ENCODE measurements at places on chromosomes 5 and 9.

- peak; percentile 50 for DNase-seq
Measured at GRCh38 chr9:124254261-124254682, 3.5 kb upstream of the NEK6 start.

- no peak for DNase-seq
Measured at GRCh38 chr5:88827997-88828396, 55.0 kb downstream of the MEF2C start.

DNA sequence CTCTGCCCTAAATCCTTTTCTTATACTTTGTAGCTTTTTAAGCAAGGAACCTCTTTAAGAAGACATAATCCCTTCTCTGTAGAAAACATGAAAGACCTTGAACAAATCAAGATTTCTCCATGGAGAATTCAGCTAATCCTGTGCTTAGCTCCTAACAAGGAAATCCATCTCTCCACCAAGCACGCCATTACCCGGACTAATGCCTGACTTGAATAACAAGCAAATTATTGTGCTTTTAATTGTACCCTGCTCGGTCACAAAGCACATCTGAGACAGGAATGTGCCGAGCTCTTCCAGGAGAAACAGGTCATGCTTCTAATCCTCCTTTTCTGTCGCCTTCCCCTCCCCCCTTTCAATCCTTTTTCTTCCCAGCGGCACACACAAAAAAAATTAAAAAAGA, 141.3 kb downstream of the PSAT1 start:
- DNase-seq, result no peak

GRCh38 chr5:93924628-93925027, 183.2 kb upstream of the POU5F2 start:
- no peak for DNase-seq

DNA sequence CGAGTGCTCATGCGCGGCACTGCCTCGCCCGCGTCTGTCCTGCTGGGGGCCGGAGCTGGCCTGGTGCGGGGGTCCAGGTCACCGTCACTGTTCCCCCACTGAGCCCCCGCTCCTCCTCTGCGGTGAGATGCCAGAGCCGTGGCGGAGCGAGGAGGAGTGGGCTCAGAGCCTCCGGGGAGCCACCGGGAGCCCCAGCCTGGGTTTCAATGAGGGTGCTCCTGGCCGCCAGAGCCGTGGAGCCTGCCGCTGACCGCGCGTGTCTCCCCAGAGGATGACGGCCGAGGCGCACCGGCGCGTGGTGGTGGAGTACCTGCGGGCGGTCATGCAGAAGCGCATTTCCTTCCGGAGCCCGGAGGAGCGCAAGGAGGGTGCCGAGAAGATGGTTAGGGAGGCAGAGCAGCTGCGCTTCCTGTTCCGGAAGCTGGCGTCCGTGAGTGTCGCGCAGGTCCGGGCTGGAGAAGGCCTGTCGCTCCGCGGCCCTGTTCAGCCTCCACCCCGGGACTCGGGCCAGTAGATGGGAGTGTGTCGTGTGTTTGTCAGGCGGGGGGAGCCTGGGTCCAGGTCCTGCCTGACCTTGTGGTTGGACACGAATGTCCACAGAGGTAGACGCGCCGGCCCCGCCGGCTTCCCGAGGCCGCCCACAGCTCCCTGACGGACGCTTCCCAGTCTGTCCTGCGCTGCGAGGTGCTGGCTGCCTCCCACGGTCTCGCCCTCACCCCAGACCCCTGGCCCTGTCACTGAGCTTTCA, 22.0 kb downstream of the EXOC3 start:
- no peak for DNase-seq

- peak; percentile 16 for DNase-seq
Measured at GRCh38 chr9:35605351-35606137, 482 bp downstream of the TESK1 start.

DNA sequence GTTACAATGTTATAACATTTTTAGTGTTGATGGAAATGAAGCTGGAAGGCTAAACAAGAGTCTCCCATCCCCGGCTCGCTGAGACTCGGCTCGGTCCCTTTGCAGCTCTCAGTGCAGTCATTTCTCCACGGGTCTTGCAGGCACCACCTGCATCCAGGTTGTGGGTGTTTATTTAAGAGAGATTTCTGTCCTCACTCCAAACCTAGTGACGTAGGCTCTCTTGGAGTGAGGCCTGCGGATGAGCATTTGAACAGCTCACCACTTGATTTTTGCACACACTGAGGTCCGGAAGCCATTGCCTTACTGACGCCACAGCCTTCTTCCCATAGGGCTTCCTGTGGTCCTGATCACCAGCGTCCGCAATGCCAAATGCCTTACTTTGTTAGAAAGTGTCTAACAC, 197.7 kb upstream of the OTULINL start:
- DNase-seq, result no peak

DNA sequence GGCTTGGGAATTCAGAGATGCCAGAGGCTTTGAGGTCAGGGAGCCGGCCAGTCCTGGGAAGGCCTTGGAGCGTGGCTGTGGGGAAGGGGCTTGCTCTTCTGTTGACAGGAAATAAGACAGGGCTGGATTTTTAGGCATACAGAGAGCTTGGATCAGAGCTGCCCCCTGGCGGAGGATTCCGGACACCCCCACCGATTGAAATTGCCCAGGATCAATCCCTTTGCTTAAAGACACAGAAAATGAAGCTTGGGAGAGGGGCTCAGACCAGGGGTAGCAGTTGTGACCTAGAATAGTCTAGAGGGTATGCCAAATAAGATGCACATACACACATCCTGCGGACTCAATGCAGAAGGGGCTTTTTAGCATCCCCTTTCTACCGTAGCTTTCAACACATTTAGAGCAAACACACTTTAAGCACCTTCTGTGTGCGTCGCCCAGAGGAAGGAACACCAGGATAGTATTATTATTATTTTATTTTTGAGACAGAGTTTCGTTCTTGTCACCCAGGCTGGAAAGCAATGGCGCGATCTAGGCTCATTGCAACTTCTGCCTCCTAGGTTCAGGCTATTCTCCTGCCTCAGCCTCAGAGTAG, 1.7 kb upstream of the NTMT1 start:
- DNase-seq, result peak; percentile 66

GRCh38 chr5:31901807-31902530, 263.0 kb downstream of the PDZD2 start:
- no peak for DNase-seq

GRCh38 chr5:29983528-29984155, 1209.8 kb upstream of the CDH6 start:
- no peak for DNase-seq

DNA sequence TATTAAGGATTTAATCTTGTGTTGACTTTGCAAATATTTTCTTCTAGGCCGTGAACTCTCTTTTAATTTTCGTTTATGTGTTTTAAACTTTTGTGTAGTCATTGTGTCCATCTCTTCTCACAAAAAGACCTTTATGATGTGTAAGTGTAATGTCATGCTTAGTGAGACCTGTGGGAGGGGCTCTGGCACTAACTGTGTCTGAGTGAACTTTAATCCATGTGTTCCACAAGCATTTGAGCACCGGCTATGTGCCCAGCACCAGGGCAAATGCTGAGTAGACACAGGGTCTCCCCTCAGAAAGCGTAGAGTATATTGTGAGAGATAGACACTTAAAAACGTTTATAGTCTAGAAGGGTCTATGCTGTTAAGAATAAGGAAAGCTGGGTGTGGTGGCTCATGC, 272.6 kb upstream of the TUT7 start:
- DNase-seq, result no peak

DNA sequence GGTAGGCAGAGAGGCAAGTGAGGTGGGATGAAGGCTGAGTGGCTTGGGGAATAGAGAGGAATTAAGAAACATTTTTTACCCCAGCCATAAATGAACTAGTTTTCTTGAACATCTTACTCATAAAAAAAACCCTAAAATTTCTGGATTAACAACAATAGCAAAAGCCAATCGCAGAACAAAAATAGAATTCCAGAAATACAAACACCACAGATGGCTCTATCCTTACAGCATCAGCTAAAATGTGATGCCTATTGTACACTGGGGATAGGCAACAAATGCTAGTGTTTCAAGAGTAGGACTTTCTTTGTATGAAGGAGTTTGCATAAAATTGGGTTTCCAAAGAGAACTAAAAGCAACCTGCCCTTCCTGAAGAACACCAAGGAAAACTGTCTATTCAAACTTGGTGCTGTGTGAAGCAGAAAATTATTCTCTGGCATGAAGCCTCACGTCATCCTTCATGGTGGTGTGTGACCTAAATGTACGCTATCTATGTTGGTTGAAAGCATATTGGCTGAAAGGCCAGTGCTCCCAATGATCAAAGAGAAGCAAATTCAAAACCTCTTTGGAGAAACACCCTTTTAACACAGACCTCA, 82.9 kb downstream of the JAKMIP2 start:
- DNase-seq, result no peak

- no peak for DNase-seq
Measured at GRCh38 chr9:18689921-18690320, 216.0 kb downstream of the ADAMTSL1 start.

DNA sequence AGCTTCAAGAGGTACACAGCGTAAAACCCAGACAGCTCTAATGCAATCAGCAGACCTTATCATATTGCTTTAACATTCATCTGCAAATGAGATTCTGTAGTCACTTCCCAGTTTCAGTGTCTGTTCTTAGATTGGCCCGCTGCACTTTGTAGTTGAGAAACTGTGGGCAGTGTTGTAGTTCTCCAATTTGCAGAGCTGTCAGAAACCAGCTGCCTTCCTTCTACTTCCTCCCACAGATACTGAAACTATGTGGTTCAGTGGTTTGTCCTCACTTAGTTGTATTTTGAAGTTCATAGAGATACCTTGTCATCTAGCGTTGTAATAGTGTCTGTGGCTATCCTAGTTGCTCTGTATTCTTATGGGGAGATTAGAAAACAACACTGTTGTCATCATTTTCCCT, 39.6 kb upstream of the TRIM36 start:
- DNase-seq, result peak; percentile 36

- no peak for DNase-seq
Measured at GRCh38 chr9:7123743-7124142, 366.0 kb downstream of the KDM4C start.

DNA sequence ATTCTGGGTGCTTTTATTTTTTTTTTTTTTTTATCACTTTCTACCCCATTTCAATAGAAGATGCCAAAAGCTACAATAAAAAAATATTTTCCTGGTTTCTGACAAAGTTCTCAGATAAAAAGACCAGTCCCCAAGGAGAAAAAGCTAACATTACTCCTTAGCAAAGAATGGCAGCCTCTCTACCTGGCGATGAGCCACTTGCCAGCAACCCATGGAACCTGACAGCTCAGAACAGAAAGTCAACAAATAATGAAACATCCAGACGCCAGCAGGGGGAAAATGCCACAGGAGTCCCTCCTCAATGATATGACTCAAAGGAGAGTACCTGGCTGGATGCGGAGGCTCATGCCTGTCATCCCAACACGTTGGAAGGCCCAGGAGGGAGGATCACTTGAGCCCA, 123.2 kb downstream of the MYO10 start:
- DNase-seq, result no peak

DNA sequence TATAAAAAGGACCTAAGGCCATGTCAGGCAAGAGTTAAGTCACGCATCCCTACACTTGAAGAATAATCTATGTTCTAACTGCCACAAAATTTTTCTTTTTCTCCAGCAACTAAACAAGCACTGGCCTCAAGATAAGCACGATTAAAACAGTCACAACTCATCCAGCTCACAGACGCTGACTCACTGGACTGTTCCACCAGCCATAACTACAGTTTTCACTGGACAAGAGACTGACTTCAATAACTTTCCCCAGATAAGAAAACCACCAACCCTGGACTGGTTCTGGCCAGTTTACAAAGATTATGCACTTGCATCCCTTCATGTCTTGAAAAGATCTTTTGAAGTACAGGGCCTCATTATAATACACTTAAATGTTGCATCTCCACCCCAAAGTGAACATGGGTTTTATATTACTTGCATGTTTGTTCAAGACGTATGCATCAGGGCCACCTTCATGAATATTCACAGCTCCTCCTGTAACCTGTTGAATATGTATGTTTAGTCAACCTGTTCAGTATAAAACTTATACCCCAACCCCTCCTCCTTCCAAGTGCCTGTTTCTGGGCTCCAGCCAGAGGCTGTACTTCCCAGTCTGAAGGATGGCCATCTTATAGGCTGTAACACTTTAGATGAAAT, 129.3 kb upstream of the EPB41L4A start:
- DNase-seq, result no peak

DNA sequence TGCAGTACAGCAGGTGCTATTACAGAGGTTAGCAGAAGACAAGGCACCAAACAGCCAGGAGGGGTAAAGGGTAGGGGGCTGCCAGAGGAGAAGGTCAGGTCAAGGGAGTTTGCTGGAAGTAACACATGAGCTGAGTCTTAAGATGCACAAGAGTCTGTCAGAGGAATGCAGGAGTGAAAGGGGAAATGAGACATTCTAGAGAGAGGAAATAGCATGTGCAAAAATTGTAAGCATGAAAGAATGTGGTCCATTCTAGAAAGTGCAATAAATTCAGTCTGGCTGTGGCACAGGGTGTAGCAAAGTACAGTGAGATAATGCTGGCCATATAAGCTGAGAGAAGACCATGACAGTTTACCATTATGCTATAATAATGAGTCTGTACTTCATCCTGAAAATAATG, 6.6 kb downstream of the GOLGA1 start:
- no peak for DNase-seq

DNA sequence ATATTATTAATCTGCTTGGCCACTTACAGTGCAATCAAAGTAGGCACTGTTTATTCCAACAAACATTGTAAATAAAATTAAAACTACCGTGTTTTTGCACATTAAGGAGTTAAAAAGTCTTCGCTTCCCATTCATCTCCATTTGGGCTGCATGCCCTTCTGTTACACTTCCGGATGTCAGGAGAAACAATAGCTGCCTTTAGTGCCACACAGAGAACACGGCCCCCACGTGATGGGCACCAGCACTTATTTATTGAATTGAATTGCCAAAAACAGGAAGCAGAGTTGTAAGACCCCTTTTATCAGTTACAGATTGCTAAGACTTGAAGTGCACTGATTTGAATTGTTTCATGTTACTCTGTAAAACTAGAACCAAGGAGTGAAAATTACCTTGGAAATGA, 80.4 kb downstream of the LHFPL2 start:
- DNase-seq, result no peak

DNA sequence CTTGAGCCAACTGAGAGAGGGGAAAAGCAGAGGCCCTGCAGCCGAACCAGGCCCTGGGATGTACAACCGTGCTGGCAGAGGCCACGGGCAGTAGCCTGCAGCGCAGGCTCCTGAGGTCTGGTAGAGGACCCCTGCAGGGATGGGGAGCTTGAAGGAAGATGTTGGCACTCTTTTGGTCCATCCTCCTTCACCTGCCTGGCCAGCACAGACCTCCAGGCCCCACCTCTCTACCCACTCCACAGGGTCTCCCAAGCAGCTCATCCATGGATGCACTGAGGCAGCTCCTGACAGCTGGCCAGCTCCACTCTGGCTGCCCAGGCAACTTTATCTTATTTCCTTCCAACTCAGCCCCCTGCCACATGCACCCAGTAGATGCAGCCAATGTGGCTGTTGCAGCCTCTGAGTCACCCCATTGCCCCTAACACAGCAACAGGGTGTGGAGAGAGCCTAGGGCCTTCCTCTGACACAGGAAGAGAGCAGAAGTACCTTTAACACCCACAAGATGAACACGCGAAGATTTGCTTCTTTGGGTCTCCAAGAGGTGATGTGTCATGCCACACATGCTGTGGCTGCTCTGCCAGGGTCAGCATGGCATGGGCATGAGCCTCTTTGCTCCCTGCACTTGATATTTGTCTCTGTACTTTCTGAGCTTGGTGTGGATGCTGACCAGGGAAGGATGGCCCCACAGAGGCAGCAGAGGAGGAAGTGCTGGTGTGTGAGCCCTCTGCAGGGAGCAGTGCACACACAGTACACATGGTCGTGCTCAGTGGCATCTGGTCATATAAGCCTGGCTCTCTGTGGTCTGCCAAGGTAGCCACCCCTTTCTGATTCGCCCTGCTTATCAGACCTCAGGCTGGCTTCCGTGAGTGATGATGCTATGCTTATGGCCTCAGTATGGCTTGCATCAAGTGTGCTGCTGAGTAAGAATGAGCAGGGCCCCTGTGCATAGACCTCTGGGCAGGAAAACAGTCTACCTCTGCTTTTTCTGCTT, 117.2 kb downstream of the NRG2 start:
- DNase-seq, result no peak
